ENCODE measurements at places on chromosomes 5 and 9. TPM values are rescaled to one million over a fixed set of nuclear protein-coding genes. Genes with fewer than 3 reads are reported as not detected.

DNA sequence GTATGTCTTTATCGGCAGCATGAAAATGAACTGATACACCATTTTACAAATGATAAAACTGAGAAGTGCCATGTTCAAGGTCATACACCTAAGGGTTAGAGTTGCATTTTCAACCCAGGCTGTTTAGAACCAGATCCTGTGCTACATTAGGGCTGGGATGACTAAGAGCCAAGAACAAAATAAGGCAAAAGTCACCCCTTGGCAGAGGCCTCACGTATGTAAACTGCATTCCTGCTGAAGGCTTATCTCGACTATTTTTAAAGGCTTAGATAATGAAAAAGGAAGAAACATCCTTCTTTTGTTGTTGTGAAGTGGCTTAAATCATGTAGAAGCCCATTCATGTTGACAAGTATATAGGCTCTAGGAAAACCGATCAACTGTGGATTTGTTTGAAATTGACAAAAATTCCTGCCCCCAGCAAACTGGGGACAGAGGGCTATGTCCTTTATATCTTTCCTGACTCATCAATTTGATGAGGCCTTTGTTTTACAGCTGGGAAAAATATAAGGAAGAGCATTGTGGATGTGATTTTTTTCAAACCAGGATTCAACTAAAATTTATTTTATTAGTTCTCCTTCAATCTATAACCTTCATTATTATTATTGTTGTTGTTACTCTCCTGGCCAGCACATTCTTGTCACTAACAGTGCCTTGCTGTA, 196.5 kb downstream of the SNX18 start:
- no peak overlapping the region for H3K27ac ChIP-seq
- no peak overlapping the region for H3K4me3 ChIP-seq
- no peak for DNase-seq

- no peaks in the 10 kb centered on the region for H3K36me3 ChIP-seq
- no peaks in the 10 kb centered on the region for H3K27me3 ChIP-seq
- no peak for DNase-seq
- H3K27ac ChIP-seq: no peak overlapping the region
- H3K4me1 ChIP-seq: no peaks in the 10 kb centered on the region
These were observed 158.7 kb downstream of the FGF1 start for GRCh38 chr5:142527234-142527633.

CCNG1 gene
- 189 TPM for total RNA-seq

FOXD4L5 gene
- total RNA-seq: 0.21 TPM

All from GM12878 (cell line).